ENCODE measurements at places on chromosomes 7 and 10.

- peak; percentile 66 for DNase-seq
Observed at GRCh38 chr10:104350127-104350635, 3.5 kb upstream of the CFAP58 start.

DNA sequence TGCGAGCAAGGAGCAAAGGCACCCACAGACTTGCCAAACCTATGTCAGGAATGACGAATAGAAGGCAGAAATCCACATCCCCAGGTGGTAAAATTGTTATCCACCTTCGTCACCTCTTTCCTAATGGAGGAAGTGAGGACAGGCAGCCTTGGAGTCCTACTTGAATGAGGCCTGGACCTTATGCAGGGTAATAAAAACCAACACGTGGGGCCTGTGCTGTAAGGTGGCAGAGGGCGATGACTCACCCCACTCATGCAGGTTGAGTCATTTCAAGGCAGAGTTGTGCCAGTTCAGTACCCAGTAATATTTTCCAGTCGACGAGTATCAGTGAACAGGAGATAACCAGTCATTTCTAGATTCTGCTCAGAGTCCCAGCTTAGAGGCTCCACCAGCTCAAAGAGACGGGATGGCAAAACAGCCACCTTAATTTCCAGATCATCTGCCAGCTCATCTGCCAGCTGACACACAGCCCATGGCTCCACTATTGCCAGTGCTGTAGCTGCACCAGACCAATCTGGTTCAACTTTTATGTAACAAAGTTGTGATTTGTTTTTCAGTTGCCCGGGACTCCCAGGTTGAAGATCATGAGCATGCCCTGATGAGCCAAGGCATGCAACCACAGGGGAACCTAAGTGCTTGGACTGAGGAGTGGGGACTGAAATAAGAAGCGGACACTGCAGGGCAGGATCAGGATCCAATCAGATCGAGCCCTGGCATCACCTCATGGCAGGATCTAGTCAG lies 176.2 kb upstream of the ITGB1 start:
- DNase-seq, result peak; percentile 40

- no peak for DNase-seq
Observed at GRCh38 chr7:149819961-149820340, 18.2 kb upstream of the ZNF862 start.

- DNase-seq, result no peak
Observed at GRCh38 chr10:73873838-73874215, 528 bp downstream of the CAMK2G start.

Measured in SHP77 (cell line).